ENCODE measurements at places on chromosomes 4 and X. TPM values are rescaled to one million over a fixed set of nuclear protein-coding genes. Genes with fewer than 3 reads are reported as not detected.

- peak; percentile 62 for DNase-seq
Observed at GRCh38 chrX:13646154-13646549, 6.8 kb upstream of the TCEANC start.

GRCh38 chr4:100651499-100652175 is 133.8 kb upstream of the EMCN start:
- no peak for DNase-seq

PPEF1 gene
- not detected for total RNA-seq

CD38 gene
- 4.6 TPM for total RNA-seq

DNA sequence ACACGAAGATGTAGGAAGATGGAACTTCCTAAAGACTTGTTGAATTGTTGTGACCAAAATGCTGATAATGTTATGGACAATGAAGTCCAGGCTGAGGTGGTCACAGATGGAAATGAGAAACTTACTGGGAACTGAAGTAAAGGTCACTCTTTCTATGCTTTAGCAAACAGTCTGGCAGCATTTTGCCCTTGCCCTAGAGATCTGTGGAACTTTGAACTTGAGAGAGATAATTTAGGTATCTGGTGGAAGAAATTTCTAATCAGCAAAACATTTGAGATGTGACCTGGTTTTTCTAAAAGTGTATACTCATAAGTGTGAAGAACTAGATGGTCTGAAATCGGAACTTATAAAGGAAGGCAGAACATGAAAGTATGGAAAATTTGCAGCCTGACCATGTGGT is 1785.9 kb downstream of the PCDH7 start:
- no peak for DNase-seq

- DNase-seq: peak; percentile 47
Observed at GRCh38 chrX:40646489-40647306, 663 bp downstream of the CXorf38 start.

MSANTD1 gene
- total RNA-seq: 2.1 TPM

GRCh38 chr4:75308049-75308448 is 206.2 kb downstream of the RCHY1 start:
- DNase-seq: no peak

DNA sequence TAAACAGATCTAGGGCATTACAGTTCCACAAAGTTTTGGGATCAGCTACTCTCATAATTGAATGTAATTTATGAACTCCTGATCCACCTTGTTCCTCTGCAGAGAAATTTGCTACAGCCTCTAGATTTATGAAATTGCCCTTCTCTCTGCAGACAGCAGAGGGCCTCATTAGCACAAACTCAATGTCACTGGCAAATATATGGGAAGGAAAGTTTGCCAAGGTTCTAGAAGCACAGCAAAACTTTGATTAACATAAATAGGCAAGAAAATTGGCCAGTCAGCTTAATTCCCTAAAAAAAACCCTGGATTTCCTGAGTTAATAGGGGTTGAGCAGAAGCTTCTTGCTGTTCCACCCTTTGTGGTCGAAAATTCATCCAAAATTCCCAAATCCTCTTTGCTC is 31.5 kb downstream of the PRPS1 start:
- no peak for DNase-seq

GRCh38 chr4:153142700-153143438 is 61.4 kb upstream of the TRIM2 start:
- peak; percentile 65 for DNase-seq

FAM9B gene
- 4.4 TPM for total RNA-seq

DNA sequence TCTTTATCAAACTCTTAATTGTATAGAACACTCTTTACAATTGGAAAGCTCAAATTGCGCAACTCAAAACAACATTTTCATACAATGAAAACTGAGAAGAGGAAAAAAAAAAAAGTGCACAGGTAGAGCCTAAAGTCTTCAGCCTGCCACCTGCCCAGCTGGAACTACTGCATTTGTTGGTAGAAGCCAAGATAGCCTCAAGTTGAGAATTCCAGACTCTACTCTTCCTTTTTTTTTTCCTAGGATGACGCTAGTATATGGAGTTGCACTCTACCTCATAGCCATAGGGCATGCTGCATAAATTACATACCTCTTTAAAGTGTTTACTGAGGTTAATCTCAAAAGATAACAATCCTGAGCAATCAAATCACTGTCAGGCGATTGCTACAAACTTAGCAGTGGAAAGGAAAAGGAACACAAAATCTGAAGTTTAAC is 13.6 kb downstream of the ABCG2 start:
- no peak for DNase-seq

GRCh38 chr4:20925176-20925575 is 224.9 kb downstream of the PACRGL start:
- no peak for DNase-seq

KLHL5 gene
- total RNA-seq: 22.6 TPM

GRCh38 chrX:44731160-44731559 is 112.7 kb upstream of the DUSP21 start:
- no peak for DNase-seq

PCDH7 gene
- 56.5 TPM for total RNA-seq

GRCh38 chr4:121070696-121071639 is 1.4 kb downstream of the NDNF start:
- DNase-seq: peak; percentile 18

- DNase-seq: no peak
Observed at GRCh38 chr4:95910749-95911148, 70.9 kb downstream of the PDHA2 start.

CT47B1 gene
- total RNA-seq: not detected

Data from uterus (tissue), 4 donors.